ENCODE measurements at places on chromosomes 5 and 9. TPM values are rescaled to one million over a fixed set of nuclear protein-coding genes. Genes with fewer than 3 reads are reported as not detected.

- no peak for DNase-seq
These were observed 42.8 kb upstream of the GDNF start for GRCh38 chr5:37882636-37883035.

GRCh38 chr9:16555802-16556201 is 314.7 kb downstream of the BNC2 start:
- no peak for DNase-seq

Gene TMEM215
- polyA plus RNA-seq = not detected

- DNase-seq = no peak
These were observed 210.7 kb upstream of the DMRT1 start for GRCh38 chr9:630817-631216.

DNA sequence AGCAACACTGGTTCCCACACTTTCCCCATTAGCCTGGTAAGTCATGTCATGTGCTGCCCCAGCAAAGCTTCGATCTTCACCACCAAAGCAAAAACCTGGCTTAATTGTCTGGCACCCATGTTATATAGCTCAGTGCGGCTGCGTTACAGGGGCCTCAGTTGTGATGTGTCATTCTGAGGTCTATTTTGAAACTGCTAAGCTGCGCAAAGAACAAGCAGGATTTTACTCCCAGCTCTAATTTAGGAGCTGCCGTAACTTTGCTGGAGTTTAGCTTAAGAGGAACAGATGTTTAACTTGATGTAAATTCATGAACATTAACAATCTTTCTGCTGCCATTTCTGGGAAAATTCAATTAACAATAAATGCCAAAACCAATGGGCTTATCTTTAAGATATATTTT is 274.1 kb downstream of the HSPA4 start:
- no peak for DNase-seq

Gene TMEM174
- not detected for polyA plus RNA-seq

DNA sequence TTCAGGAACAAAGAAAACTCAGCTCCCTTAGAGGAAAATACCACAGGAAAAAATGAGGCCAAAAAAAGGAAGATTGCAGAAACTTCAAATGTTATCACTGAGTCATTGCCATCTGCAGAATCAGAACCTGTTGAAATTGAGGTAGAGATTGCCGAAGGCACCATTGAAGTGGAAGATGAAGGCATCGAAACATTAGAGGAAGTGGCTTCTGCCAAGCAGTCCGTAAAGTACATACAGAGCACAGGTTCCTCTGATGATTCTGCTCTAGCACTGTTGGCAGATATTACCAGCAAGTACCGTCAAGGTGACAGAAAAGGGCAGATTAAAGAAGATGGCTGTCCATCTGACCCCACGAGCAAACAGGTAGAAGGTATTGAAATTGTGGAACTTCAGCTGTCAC is 30.8 kb upstream of the NIM1K start:
- DNase-seq = peak; percentile 39

DNA sequence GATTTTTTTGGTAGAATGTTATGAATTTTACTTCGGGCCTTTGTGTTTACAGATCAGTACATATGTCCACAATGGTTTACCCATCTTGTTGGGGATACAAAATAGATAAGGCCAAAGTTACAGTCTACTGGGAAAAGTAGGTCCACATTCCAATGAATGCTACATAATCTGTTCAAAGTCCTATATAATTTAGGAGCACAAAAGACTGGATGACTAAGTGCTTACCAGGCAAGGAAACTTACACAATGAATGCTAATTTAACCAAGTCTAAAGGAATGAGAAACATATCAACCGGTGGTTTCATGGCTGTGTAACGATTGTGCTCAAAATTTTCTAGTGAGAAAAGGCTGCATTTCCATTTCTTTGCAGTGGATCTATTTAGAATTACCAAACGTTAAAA is 97.4 kb upstream of the TRPM3 start:
- DNase-seq = no peak

GRCh38 chr5:35331956-35332950 is 102.0 kb upstream of the PRLR start:
- DNase-seq = peak; percentile 31
